Left kidney (tissue), 8 donors: ENCODE measurements at places on chromosomes 6 and 20. TPM values are rescaled to one million over a fixed set of nuclear protein-coding genes. Genes with fewer than 3 reads are reported as not detected.

The CST5 gene
- polyA plus RNA-seq, result 0.18 TPM

The GDAP1L1 gene
- polyA plus RNA-seq, result 0.53 TPM

GRCh38 chr20:973785-974194 lies 28.3 kb downstream of the RSPO4 start:
- no peak for DNase-seq

- no peak for DNase-seq
These were observed 52.1 kb downstream of the TRAF3IP2 start for GRCh38 chr6:111553580-111553979.

The TP53INP2 gene
- polyA plus RNA-seq, result 13.9 TPM

The HLA-DQB1 gene
- 8.4 TPM for polyA plus RNA-seq

The PTCRA gene
- not detected for polyA plus RNA-seq
